Calu3 (cell line): ENCODE measurements at places on chromosomes 16 and 17. TPM values are rescaled to one million over a fixed set of nuclear protein-coding genes. Genes with fewer than 3 reads are reported as not detected.

DPEP2 gene
- total RNA-seq: not detected in 2 replicates

AANAT gene
- not detected in 2 replicates for total RNA-seq

WFIKKN1 gene
- 0.66 and 0.90 TPM in 2 replicates for total RNA-seq

IL21R gene
- total RNA-seq: not detected in 2 replicates
